Epithelial cell of esophagus (primary cell): ENCODE measurements at places on chromosomes 7 and 10.

DNA sequence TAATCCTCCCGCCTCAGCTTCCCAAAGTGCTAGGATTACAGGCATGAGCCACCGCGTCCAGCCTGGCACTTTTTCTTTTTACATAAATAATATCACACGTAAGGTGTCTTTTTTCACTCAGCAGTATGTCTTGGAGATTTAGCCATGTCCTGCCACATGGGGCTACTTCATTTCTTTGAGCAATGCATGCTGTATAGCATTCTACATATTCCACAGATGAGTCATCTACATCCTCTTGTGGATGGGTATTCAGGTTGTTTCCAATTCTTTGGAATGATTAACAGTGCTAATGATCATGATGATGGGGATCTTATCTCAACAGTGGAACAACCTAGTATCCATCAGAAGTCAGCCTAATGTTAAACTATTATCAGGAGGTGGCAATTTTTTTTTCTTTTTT, 50.8 kb downstream of the ZNF503 start:
- DNase-seq = peak; percentile 63

DNA sequence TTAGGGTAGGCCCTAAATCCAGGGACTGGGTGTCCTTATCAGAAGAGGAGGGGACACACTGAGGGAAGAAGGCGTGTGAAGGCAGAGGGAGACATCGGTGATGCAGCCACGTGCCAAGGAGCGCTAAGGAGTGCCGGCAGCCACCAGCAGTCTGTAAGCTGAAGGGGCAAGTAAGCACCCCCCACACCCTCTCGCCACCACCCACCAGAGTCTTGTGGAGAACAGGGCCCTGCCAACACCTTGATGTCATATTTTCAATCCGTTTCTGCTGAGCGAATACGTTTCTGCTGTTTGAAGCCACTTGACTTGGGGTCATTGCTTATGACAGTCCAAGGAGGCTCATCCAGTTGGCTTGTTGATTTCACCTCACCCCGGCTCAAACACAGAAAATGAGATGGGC, 37.9 kb downstream of the RGS10 start:
- DNase-seq = no peak

DNA sequence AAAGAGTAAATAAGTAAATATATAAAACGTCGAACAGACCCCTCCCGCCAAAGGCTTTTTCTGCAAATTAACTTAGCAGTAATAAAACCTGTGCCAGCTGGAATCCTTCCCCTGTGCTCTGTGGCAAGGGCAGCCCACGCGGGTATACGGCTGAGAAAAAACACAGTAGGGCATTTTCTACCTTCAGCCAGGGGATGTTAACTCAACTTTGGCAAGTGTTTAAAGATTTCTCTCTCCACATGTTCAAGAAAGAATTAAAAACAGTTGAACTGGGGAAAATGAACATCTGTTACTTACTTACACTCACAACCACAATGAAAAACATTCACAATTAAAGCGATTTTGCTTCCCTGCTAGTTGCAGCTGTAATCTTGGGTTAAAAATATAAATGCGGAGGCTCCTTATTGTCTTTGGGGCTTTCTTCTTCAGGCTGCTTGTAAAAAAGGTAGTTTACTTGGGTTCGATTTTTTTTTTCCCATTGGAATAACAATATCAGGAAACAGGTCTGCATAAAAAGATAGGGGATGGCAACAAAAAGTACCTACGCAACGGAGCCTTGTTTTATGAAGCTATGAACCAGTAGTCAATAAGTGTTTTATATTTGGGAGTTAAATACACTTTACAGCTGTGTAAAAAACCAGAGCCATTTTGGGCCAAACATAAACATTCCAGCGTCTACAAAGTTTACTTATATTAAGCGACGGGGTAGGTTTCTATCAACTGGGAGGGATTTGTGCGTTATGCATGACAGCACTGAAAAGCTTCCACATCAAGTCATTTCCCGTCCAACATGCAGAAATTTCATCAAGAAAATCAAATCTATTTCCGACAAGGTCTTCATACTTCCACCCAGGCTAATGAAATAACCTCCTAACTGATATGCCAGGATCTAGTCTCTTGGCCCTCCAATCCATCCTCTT, 132.7 kb downstream of the TAX1BP1 start:
- no peak for DNase-seq

GRCh38 chr10:118383063-118383689, 41.1 kb upstream of the FAM204A start:
- DNase-seq = peak; percentile 14

GRCh38 chr10:101438881-101439391, 85.0 kb downstream of the BTRC start:
- DNase-seq = peak; percentile 49

DNA sequence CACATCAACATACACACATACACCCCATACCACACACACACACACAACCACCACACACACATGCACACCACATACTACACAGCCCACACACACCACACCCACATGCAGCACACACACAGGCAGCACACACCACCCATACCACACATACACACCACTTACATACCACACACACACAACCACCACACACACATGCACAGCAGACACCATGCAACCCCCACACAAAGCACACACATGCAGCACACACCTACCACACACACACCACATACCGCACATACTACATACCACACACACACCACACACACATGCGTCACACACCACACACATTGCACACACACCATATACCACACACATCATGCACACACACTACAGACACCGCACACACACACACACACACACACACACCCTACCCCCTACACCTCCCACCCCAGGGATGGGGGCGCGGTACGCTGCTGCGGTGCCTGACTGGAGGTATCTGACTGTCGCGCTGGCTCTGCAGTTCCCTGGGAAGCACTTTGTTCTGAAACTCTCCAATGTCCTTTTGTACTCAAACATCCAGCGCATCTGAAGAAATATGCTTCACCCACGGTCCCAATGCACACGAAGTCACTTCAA, 5.4 kb upstream of the TRPV6 start:
- DNase-seq = no peak

DNA sequence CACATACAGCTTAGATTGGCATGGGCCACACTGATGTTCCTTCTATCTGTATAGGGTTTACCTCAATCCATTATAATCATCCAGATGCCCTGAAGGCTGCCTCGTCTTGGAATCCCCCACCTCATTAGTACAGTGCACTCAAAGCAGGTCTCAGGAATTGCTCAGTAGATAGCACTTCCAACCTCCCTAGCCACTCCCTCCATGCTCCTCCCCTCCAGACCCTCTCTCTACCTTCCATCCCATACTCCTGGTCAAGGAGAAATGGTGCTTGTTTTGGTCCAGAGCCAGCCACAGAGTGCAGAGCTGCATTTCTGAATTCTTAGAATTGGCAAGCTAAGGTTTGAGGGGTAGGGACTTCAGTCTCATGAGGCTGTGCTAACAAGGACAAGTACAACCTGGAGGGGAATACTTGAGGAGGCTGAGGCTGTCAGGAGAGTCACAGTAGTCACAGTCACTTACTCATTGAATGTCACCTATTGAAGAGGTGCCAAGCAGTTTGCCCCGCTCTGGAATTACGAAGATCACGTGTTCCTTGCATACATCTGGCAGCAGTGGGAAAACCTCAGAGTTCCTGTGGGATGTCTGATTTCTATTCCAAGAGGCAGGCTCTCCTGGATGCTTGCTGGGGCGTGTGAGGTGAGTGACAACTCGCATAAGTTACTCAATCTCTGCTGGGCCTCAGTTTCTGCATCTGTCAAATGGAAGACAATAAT, 60.7 kb upstream of the ZNF746 start:
- DNase-seq = peak; percentile 85

GRCh38 chr7:16592395-16592794, 53.2 kb downstream of the ANKMY2 start:
- DNase-seq = no peak

DNA sequence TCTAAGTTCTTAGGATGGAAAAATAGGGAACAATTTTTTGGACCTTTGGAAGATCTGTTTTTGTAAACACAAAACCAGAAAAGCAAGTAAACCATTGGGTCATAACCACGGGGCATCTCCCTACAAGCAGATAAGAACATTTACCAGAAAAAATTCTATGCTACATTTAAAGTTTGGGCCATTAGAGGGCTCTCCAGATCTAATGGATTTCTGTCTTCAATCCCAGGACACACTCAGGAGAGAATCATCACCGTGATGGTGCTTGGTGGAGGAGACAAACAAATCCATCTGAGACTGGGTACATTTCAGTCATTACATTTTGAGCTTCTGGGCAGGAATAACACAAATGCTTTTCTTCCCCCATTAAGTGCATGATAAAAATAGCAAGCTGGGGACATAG, 178.4 kb upstream of the TARP start:
- peak; percentile 52 for DNase-seq

- DNase-seq = no peak
Measured at GRCh38 chr10:23534761-23535160, 95.9 kb downstream of the OTUD1 start.

DNA sequence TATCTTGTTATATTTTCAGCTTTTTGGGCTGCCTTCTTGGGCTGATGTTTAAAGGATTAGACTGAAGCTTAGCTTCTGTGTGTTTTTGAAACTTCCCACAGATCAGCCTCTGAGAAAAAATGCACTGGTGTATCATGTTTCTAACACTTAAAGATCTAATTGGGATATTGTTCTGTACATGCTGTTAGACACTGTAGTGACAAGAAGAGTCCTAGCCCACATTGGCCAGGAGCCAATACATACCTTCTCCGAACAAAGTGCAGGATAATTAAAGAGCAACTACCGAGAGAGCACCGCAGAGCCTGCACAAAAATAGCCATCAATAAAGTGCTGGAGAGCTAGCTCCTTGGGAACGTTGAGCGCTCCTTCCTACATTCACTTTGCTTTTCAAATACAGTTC, 289.4 kb upstream of the SP8 start:
- DNase-seq = peak; percentile 34

GRCh38 chr10:33520223-33520622, 185.8 kb upstream of the NRP1 start:
- DNase-seq = no peak

- no peak for DNase-seq
Measured at GRCh38 chr7:2639181-2639681, 7.4 kb downstream of the TTYH3 start.

GRCh38 chr7:70635633-70636032, 496.3 kb upstream of the GALNT17 start:
- no peak for DNase-seq

DNA sequence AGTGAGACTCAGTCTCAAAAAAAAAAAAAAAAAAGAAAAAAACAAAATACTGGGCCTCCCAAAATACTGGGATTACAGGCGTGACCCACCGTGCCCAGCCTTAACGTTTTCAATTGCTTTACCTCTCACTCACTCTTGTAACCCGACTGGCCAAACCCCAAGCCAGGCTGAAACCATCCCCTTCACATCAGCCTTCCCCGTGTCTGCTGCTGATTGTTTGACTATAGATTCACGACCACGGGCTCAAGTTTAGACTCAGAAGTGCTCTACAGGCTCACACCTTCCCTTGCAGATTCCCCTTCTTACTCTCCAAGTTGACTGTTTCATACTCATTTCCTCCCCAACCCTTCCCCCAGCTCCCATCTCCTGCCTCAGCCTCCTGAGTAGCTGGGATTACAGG, 22.3 kb downstream of the TYW1 start:
- DNase-seq = no peak

- DNase-seq = peak; percentile 39
Measured at GRCh38 chr7:130332259-130333053, 12.2 kb upstream of the CPA5 start.

GRCh38 chr10:79552143-79552542, 8.1 kb downstream of the SFTPA2 start:
- DNase-seq = no peak

- DNase-seq = no peak
Measured at GRCh38 chr10:26711324-26711723, 13.8 kb downstream of the PDSS1 start.

- DNase-seq = peak; percentile 54
Measured at GRCh38 chr7:109963741-109964140, 1127.2 kb upstream of the LRRN3 start.

- no peak for DNase-seq
Measured at GRCh38 chr10:102431452-102432124, 786 bp downstream of the CUEDC2 start.

- no peak for DNase-seq
Measured at GRCh38 chr7:143250822-143251221, 12.4 kb upstream of the GSTK1 start.

- peak; percentile 61 for DNase-seq
Measured at GRCh38 chr10:12944931-12945330, 56.6 kb downstream of the CCDC3 start.

GRCh38 chr10:67665491-67665890, 30.5 kb downstream of the CTNNA3 start:
- DNase-seq = peak; percentile 11

DNA sequence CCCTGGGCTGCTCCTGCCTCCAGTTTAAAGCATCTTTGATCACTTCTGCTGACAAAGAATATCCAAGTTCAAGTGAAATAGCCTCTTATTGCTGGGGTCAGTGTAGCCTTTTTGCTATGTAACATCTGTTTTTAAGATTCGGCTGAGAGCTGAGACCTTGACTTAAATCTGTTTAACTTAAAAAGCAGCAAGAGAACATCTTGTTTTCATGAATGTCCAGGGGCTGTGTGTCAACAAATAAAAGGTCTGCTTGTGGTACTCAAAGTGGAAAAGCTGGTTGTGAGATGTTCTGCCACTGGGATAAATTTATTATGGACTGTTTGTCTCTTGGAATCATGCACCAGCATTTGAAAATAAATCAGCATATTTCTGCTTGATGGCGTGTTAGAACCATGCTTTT, 73.2 kb downstream of the CALD1 start:
- no peak for DNase-seq

DNA sequence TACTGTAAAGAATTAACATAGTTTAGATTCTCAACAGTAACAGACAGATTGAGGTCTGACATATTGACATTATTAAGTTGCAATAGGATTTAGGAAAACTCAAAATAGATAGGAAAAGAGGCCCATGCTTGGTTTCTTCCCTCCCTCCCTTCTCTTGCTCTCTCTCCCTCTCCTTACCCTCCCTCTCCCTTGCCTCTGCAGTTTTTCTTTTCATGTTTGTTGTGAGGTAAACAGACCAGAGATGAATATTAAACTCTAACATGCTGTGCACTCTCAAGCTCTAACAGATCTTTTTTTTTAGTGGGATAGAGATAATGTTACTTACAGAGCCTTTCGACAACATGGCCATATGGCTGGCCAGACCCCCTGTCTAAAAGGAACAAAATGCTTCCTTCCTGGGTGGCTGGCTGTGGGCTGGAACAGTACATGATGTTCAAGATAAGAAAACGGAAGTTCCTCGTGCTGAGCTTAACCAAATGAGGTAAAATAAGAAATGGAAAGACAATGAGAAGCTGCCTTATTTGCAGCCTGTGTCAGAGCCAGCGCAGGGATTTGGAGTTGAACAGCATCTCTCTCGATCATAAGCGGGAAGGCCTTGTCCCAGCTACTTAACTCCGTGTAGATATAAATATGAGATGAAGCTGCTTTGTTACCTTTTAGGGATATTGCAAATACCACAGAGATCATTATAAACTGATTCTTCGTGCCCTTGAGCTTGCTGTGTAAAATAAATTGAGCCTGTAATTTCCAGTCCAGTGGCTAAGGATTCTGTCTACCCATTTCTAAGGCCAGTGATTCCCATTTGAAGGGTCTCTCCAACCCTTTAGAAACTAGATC, 391.9 kb upstream of the NPVF start:
- DNase-seq = no peak

- no peak for DNase-seq
Measured at GRCh38 chr10:78957471-78958039, 111.2 kb upstream of the ZMIZ1 start.
